Activated CD8-positive, alpha-beta memory T cell treated with anti-CD3 and anti-CD28 coated beads, Interleukin-2, amount 10 ng/mL, durations not matched to agents 7 days and 5 days (primary cell): ENCODE measurements at places on chromosomes 11 and 22. TPM values are rescaled to one million over a fixed set of nuclear protein-coding genes. Genes with fewer than 3 reads are reported as not detected.
A peak's percentile ranks its signal among the peaks of the same experiment; 100 is the strongest.

DNA sequence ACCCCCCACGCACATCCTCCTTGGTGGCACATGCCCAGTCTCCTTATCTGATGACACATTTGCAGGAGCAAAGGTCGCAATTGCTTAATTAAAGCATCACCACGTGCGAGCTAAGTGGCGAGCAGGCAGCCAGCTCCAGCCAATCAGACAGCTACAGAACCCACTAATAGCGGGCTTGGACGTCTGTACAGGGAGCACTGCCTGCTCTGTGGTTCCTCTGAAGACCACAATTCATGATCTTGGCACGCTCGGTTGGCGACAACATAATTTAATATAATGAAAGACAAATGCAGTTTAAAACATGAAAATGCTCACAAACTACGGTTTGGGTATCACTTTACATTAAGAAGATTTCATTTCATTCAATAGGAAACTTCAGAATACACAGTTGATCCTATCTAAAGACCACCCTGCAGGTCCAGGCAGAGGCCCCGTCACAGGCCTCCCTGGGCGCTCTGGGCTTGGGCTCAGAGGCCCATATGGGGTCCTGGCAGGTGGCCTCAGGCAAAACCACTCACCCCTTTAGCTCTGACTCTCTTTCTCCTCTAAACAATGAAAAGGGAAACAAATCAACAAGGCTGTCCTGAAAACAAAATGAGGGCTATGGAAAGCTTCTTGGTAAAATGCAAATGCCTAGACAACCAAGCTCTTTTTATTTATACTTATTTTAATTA lies 10.4 kb downstream of the PACSIN2 start:
- peaks cover 79% of the 10 kb centered on the region for H3K4me1 ChIP-seq
- peak; percentile 56 for DNase-seq
- no peaks in the 10 kb centered on the region for H3K27me3 ChIP-seq
- no peak overlapping the region for H3K4me3 ChIP-seq

- H3K27me3 ChIP-seq = no peaks in the 10 kb centered on the region
- peak overlapping the region; percentile 74 for H3K4me3 ChIP-seq
- DNase-seq = peak; percentile 76
Observed at GRCh38 chr11:75351791-75352587, 528 bp upstream of the ARRB1 start.

DNA sequence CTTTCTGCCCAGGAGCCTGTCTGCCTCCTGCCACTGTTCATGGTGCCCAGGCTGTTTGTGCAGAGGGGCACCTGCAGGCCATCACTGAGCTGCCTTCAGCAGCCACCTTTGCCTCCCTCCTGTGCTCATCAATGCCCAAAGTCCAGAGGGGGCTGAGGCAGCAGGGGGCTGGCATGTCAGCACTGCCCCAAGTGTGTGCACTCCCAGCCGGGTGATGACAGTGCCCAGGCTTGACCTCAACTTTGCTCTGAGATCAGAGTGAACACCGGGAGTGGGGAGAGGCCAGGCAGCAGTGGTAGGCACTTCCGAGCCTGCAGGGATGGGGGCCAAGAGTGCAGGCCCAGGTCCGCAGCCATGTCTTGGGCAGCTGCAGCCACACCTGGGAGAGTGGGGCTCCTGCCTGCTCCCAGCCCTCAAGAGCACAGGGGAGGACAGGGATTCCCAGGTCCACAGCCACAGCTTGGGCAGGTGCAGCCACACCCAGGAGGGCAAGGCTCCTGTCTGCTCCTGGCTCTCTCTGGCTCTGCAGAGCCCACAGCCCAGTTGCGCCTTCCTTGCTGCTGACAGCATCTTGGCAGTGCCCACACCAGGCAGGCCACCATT lies 15.2 kb downstream of the SAA4 start:
- H3K36me3 ChIP-seq = no peaks in the 10 kb centered on the region
- DNase-seq = no peak
- H3K4me1 ChIP-seq = no peaks in the 10 kb centered on the region

GRCh38 chr22:43343262-43343669 lies at the start of gene SCUBE1:
SCUBE1 (minus strand) TSS chr22:43343372; CDS start chr22:43343261, 111 bp downstream.
- peaks cover 30% of the 10 kb centered on the region for H3K4me1 ChIP-seq
- H3K36me3 ChIP-seq = no peaks in the 10 kb centered on the region
- peak within 1 kb of the TSS; percentile 28 for H3K4me3 ChIP-seq

DNA sequence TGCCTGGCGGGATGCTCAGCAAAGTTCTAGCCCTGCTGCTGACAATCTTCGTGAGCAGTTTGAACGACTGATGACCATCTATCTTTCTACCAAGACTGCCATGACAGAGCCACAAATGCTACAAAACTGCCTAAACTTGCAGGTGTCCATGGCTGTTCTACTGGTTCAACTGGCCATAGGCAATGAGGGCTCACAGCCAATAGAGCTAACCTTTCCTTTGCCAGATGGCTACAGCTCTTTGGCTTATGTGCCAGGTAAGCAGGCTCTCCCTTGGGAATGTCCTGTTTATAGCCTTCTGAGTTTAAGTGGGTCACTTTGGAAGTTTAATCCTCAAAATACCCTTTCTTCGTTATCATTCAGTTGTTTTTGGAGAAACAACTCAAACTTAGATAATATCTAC lies 20.1 kb downstream of the UBE4A start:
- no peak for DNase-seq
- peaks cover 3% of the 10 kb centered on the region for H3K4me1 ChIP-seq
- no peak overlapping the region for H3K27ac ChIP-seq
- no peak overlapping the region for H3K4me3 ChIP-seq
- no peaks in the 10 kb centered on the region for H3K27me3 ChIP-seq

DNA sequence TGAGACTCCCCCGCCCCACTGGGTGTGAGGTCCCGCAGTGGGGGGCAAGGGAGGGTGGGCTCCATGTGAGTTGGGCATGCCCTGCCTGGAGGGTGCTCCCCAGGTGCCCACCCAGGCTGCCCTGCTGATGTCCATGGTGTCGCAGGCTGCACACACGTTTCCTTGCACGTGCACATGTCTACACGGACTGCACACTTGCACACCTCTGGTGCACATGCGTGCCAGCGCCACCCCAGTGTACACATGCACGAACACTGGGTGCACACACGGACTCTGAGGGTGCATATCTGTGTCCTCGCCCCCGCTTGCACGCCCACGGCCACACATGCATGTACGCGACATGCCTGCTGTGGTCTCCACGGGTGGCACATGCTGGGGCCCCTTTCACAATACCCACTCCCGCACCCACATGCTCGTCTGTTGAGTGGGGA lies 35.2 kb upstream of the PRODH start:
- H3K4me1 ChIP-seq = peaks cover 3% of the 10 kb centered on the region
- H3K27ac ChIP-seq = no peak overlapping the region
- no peaks in the 10 kb centered on the region for H3K36me3 ChIP-seq
- no peak for DNase-seq
- peaks cover 19% of the 10 kb centered on the region for H3K27me3 ChIP-seq

- no peaks in the 10 kb centered on the region for H3K36me3 ChIP-seq
- no peak overlapping the region for H3K4me3 ChIP-seq
- H3K27ac ChIP-seq = no peak overlapping the region
- H3K4me1 ChIP-seq = peaks cover 3% of the 10 kb centered on the region
Observed at GRCh38 chr22:19713245-19713644, 1.1 kb upstream of the SEPTIN5 start.

DNA sequence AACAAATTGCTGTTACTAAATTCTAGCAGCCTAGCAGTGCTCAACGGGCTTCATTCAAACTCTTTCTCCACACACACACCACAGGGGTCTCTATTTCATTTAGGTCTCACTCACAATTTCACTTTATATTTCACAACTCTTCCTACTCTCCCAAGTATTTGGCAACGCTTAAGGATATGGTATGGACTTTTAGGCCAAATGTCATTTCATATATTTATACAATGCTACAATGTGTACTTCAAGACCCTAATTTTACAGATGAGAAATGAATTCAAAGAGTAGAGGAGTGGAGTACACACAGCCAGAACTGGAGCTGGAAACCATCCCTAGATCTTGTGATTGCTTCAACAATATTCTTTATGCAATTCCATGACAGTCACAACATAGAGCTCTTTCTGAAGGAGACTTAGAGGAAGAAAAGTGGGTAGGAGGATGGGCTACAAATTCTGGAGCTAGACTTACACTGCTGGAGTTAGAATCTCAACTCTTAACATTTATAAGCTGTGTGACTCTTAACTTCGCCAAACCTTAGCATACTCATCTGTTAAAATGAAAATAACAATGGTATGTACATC lies 2.5 kb upstream of the MS4A13 start:
- H3K36me3 ChIP-seq = no peaks in the 10 kb centered on the region
- no peak overlapping the region for H3K27ac ChIP-seq
- H3K4me3 ChIP-seq = no peak overlapping the region

- no peaks in the 10 kb centered on the region for H3K27me3 ChIP-seq
- peaks cover 26% of the 10 kb centered on the region for H3K36me3 ChIP-seq
- no peak for DNase-seq
Observed at GRCh38 chr22:20802452-20802851, 28.5 kb downstream of the SERPIND1 start.

DNA sequence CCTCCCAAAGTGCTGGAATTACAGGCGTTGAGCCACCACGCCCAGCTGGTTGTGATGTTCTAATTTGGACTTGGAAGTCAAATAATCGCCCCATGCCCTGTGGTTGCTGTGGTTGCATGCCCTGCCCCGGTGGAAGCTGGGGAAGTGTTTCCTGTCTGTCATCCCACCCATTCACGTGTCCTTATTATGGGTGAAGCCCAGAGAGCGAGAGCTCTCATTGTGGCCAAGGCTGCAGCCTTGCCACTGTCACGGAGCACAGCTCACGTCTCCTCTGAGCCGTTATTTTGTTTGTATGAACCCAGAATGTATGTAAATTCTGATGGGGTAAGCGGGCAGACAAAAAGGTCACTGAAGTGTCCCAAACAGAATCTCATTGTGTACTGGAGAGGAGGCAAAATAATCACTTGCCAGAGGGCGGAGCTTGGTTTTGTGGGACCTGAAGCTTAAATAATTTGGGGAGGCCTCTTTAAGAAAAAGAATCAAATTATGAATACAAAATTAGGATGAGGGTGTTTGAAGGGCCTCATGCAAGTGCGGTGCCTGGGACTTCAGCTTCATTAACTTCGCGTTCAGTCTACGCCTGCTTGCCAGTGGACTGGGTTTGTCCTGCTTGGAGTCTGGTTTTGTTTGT lies 25.8 kb upstream of the TREH start:
- H3K36me3 ChIP-seq = peaks cover 3% of the 10 kb centered on the region
- H3K27ac ChIP-seq = no peak overlapping the region
- H3K27me3 ChIP-seq = peaks cover 2% of the 10 kb centered on the region
- DNase-seq = peak; percentile 62
- peaks cover 15% of the 10 kb centered on the region for H3K4me1 ChIP-seq

GRCh38 chr11:10518891-10519290 lies 22.1 kb downstream of the RNF141 start:
- no peak overlapping the region for H3K4me3 ChIP-seq
- peaks cover 7% of the 10 kb centered on the region for H3K36me3 ChIP-seq
- H3K27me3 ChIP-seq = no peaks in the 10 kb centered on the region
- no peaks in the 10 kb centered on the region for H3K4me1 ChIP-seq
- no peak overlapping the region for H3K27ac ChIP-seq
- DNase-seq = no peak

- H3K27ac ChIP-seq = no peak overlapping the region
- no peaks in the 10 kb centered on the region for H3K27me3 ChIP-seq
- H3K36me3 ChIP-seq = peaks cover 54% of the 10 kb centered on the region
Observed at GRCh38 chr11:111624608-111625007, 22.4 kb downstream of the SIK2 start.

DNA sequence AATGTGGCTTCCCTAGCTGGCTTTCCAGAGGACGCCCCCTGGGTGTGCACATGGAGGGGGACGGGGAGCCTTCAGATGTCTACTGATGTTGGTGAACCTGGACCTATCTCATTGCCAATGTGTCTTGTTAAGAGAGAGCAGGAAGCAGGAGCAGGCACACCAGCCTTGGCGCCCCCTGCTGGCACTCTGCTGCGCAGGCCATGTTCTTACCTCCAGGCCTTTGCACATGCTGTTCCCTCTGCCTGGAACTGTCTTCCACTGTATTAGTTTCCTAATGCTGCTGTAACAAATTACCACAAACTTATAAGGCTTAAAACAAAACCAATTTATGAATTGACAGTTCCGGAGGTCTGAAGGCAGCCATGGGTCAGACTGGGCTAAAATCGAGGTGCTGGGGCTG lies 23.6 kb upstream of the MN1 start:
- no peaks in the 10 kb centered on the region for H3K4me1 ChIP-seq
- H3K36me3 ChIP-seq = no peaks in the 10 kb centered on the region

GRCh38 chr11:126139111-126140091 lies 72.0 kb downstream of the RPUSD4 start:
- H3K36me3 ChIP-seq = no peaks in the 10 kb centered on the region
- peaks cover 30% of the 10 kb centered on the region for H3K27me3 ChIP-seq
- DNase-seq = no peak
- no peaks in the 10 kb centered on the region for H3K4me1 ChIP-seq

DNA sequence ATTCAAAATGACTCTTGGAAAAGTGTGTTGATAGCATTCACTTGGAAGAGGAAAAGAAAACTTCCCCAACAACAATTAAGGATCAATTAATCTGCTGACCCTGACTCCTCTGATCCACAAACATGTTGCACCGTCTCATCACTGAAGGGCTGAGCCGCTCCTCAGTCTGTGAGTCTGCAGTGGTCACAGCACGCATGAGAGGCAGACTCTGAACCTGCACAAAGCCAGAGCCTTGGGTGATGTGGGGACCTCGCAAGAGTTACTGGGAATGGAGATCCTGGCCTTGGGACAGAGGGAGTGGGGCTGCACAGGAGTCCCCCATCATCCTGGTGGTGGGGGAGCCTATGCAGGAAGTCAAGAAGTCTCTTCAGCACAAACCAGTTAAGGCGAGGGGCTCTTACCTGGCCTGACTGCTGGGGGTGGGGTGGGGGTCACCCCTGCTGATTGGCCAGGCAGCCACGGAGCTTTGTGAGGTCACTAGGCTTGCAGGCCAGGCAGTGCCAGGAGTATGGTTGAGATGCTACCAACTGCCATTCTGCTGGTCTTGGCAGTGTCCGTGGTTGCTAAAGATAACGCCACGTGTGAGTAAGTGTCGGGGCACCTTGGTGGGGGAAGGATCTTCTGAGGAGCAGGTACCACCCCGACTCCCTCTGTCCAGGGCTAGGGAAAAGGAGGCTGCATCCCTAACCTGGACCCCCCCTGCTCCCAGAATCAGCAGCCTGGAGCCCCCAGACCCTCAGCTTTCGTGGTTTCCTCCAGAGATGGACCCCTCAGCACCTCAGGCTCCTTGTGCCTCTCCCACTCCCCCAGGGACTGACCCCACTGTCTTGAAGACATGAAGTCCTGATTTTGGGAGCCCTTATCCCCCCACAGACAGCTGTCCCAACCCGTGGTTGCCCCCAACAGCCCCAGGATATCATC lies at the start of gene ACR:
TSS of gene ACR (plus strand) at position 477 of the 921 bp plus-strand sequence. CDS start at position 509, 32 bp downstream.
- H3K4me3 ChIP-seq = no peak within 1 kb of the TSS
- H3K4me1 ChIP-seq = peaks cover 3% of the 10 kb centered on the region
- peak; percentile 38 for DNase-seq
- H3K36me3 ChIP-seq = no peaks in the 10 kb centered on the region

- H3K27me3 ChIP-seq = no peaks in the 10 kb centered on the region
- no peaks in the 10 kb centered on the region for H3K36me3 ChIP-seq
- no peaks in the 10 kb centered on the region for H3K4me1 ChIP-seq
Observed at GRCh38 chr11:41954034-41954433, 494.6 kb upstream of the LRRC4C start.

GRCh38 chr22:42695294-42695693 lies 25.4 kb downstream of the A4GALT start:
- DNase-seq = no peak
- H3K36me3 ChIP-seq = no peaks in the 10 kb centered on the region
- H3K27ac ChIP-seq = no peak overlapping the region
- H3K4me1 ChIP-seq = no peaks in the 10 kb centered on the region

Gene MUC5AC
- not detected for total RNA-seq

Gene ZNRF3
- 0.79 TPM for total RNA-seq

Gene SLC22A8
- not detected for total RNA-seq
